ENCODE measurements at places on chromosomes 11 and 22.

DNA sequence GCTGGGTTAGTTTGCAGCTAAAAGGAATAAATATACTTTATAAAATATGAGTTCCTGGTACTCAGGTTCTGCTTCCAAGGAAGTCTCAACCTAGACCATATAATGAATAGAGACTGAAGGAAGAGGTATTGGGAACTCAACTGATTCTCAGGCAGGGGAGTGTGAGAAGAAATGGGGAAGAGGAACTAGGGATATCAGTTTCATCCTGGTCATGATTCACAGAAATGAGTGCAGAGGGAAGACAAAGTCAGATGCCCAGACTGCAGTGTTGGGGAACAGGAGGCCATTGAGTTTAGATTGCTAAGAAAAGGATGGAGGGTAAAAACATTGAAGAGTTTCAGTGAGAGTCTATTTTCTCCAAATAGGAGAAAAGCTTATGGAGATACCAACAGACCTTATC, 28.8 kb downstream of the PLAAT5 start:
- no peak for DNase-seq

GRCh38 chr11:60699936-60700335, 524 bp downstream of the MS4A8 start:
- DNase-seq, result no peak

DNA sequence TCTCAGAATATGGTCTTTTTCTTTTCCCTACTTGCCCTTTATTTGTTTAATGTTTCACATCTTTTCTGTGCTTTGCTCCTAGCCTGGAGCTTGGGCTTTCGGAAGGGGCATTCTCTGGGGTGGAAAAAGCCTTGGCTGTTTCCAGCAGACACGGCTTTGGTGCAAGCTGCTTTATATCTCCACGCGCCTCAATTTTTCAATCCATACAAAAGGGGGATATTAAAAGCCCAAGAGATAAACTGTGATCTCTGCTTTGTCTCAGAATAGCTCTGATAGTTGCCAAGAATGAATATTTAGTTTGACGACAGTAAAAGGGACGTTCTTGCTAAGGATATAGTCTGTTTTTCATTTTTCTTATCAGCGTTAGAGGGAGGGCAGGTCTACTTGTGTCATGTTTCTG, 194.0 kb upstream of the KIRREL3 start:
- DNase-seq, result no peak

DNA sequence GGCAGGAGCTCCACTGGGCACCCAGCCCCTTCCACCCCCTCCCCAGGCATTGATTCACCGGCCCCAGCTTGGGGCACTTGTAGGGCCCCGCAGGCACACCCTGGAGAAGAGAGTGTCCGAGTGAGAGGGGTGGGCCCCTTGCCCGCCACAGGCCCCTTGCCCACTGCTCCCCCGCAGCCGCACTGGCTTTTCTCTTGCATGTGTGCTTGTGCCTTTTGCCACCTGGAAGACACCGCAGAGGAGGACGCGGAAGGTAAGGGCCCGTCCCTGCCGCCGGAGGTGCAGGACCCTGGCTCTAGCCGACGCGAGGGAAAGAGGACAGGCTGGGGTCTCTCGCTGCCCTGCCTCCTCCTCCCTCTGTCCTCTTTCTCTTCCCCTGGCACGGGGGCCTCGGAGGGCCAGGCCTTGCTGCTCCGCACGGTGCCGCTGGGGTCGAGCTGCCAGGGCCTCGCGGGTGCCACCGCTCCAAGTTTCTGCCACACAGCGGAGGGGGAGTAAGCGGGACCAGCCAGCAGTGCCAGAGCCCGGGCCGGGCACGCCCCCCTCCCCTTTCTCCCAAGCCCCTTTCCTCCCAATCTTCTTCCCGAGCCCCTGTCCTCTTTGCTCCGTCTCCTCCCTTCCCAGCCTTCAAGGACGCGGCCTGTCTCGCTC, 9.5 kb downstream of the TNNT3 start:
- no peak for DNase-seq

GRCh38 chr11:73907191-73907590, 30.4 kb downstream of the PAAF1 start:
- DNase-seq, result no peak

DNA sequence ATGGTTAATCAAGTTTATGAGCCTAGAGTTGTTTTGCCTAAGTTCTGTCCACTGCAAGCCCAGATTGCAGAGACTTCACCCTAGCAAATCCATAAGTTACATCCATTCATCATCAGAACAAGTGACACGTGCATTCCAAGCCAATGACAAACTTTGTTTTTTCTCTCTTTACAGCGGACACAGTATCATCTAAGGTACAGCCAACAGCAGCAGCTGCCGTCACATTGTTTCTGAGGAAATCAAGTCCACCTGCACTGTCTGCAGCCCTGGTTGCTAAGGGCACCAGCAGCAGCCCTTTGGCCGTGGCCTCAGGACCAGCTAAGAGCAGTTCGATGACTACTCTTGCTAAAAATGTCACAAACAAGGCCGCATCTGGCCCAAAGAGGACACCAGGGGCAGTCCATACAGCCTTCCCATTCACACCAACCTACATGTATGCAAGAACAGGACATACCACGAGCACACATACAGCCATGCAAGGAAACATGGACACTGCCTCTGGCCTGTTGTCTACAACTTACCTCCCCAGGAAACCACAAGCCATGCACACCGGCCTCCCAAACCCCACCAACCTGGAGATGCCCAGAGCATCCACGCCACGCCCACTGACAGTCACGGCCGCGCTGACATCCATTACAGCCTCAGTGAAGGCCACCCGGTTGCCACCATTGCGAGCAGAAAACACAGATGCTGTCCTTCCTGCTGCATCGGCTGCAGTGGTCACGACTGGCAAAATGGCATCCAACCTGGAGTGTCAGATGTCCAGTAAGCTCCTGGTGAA, 155.8 kb downstream of the C11orf91 start:
- no peak for DNase-seq

Measured in stimulated activated CD8-positive, alpha-beta memory T cell treated with anti-CD3 and anti-CD28 coated beads, Interleukin-4, amount 100 ng/mL, for 1 hour (primary cell).